ENCODE measurements at places on chromosomes 6 and 20.

GRCh38 chr20:62550087-62550632 is 74.4 kb upstream of the GATA5 start:
- no peak for DNase-seq

GRCh38 chr6:23563323-23563722 is 562.7 kb upstream of the NRSN1 start:
- no peak for DNase-seq

DNA sequence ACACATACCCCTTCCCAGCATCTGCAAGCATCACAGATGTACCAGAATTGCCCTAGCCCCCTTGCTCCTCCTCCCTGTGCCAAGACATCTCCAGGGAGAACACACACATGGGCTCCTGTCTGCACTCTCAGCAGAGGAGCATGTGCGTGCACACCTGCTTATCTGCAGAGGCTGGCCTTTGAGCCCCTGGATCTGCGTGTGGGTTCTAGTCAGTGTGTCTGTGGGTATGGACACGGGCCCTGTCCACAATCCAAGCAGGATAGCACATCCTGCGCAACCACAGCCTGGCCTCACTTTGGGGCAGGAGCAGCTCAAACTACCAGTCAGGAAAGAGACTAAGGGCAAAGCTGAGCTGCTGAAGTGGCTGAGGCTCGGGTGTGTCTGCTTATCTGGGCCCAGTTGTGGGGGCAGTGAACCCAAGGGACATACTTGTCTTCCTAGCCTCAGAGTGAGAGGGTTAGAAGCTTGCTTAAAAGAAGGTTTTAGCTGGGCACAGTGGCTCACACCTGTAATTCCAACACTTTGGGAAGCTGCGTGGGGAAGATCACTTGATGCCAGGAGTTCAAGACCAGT is 41.0 kb downstream of the HM13 start:
- DNase-seq: no peak

- no peak for DNase-seq
Observed at GRCh38 chr6:12408752-12409151, 118.6 kb downstream of the EDN1 start.

DNA sequence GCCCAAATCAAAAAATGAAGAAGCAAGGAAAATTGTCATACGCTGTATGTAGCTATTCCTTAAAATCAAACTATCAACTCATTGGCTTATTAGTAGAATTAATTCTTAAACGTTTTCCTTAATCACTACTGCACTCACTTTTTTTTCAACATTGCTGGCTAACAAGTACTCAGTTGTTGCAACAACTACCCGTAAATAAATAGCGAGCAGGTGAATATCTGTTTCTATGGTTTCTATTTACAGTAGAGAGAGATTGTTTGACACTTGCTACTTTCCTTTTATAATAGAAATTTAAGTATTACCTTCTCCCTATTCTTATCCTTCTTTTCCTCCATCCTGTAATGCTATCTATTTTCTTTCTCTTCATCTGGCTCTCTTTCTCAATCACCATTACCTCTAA is 25.1 kb downstream of the FRK start:
- DNase-seq: no peak

DNA sequence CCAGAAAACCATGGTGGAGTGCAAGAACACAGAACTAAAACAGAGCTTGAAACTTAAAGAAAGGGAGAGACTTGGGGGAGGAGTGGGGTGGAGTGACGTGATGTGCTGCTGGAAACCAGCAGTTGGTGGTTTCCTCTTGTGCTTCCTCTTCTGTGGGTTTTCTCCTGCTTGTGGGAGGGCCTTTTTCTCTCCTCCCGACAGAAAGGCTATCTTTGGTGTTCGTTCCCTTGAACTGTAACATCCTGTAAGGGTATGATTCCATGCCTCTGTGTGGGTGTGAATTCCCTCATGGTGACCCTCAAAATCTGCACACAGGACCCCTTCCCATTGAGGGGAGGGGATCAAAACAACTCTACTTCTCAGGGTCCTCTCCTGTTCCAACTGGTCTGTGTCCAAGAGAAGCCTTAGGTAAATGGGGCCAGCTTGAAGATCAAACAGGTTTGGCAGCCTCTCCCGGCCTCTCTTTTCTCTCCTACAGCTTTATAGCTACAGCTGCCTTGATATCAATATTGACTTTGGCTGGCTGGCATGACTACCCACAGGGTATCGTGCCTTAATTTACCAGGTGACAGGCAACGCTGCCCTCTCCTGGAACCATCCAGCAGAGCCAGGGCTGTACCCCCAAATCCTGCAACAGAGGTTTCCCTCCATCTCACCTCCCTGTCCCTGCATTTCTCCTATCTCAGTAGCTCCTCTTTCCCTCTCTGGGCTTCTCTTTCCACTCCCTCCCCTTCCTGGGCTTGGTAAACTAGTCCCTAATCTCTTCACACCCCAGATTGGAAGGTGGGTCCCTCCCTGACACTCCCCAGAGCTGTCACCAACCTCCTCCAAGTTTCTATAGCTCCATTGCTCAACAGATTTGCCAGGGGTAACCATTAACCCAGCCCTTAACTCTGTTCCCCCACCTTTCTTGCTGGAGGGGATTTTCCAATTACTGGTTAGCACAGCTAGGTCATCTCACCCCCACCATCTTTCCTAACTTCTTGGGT is 1.5 kb upstream of the MSH5 start:
- DNase-seq: peak; percentile 71

GRCh38 chr6:137647762-137648447 is 153.7 kb upstream of the OLIG3 start:
- no peak for DNase-seq

DNA sequence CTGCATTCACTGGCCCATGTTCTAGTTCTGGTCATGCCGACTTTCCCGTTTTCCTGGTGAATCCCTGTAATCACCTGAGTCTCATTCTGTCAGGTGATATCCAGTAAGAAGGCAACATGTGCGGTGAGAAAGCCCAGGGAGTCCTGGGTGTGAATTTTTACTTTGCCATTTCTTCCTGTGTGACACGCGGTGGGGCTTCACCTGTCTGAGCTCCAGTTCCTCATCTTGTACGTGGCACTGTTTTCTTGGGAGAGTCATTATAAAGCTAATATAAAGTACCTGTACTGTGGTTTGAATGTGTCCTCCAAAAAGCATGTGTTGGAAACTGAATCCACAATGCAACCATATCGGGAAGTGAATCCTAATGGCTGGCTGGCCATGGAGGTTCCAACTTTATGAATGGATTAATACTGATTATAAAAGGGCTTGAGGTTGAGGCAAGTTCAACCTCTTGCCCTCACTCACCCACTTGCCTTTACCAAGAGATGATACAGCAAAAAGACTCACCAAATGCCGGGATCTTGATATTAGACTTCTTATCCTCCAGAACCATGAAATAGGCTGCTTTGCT is 5.1 kb downstream of the HLA-E start:
- DNase-seq: no peak

GRCh38 chr20:62602550-62602949 is 39.8 kb upstream of the SLCO4A1 start:
- peak; percentile 32 for DNase-seq

- DNase-seq: no peak
Observed at GRCh38 chr6:10624836-10625235, 69.6 kb downstream of the C6orf52 start.

DNA sequence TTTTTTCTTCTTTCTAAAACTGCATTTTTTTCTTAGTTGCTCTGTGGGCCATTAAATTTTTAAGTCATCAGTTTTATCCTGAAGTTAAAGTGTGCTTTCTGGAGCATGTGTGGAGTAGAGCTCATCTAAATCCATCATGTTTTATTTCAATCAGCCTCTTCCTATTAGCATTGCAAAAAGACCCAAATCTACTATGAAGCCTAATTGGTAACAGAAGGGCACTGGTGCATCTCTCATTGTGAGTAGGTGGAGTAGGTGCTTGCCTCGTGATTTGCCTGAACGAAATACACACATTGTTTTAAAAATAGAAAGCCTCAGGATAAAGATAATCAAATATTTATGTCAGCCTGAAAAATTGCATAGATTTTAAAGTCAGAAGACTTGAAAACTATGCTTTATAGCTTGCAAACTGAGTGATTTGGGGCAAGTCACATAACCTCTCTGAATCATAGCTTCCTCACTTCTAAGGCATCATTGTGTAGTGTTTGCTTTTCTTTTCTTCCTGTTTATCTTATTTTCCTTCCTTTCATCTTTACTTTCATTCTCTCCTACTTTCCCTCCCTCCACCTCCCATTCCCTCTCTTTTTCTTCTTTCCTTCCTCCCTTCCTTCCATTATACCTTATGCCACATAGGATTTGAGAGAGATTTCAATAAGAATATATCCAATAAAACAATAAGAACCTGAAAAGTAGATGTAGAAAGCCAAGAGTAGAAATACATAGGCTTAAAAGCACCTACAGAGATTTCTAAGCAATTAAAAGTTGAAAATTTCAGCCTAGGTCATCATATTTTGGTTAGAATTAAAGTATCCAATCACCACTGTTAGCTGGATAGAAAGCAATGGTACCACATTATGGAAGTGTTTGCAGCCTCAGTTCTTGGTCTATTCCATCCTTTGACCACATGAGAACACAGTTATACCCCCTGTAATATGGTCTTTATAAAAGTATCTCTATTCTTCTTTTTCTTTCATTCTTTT is 49.6 kb upstream of the RNF146 start:
- no peak for DNase-seq

- no peak for DNase-seq
Observed at GRCh38 chr20:20261159-20261558, 106.7 kb upstream of the INSM1 start.

- no peak for DNase-seq
Observed at GRCh38 chr6:108118359-108118724, 43.8 kb upstream of the OSTM1 start.

DNA sequence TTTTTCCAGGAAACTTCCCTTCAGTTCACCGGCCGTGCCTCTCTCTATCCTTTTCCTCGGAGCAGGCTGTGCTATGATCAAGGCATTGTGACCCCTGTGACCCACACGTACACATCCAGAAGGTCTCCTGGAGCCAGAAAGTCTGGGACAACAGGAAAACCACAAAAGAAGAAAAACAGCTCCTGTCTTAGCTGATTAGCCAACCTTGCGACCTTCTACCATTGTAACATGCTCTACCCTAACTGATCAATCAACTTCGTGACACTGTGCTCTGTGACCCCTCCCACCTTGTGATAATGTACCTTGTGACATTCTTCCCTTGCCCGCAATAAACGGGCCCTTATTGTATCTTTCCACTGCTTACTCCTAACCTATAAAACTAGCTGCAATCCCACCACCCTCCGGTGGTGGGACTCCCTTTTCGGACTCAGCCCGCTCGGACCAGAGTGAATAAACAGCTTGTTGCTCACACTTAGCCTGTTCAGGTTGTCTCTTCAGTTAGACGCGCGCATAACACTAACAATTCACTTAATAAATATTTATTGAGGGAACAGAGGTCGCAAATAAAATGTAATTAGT is 24.2 kb downstream of the ZNF311 start:
- DNase-seq: peak; percentile 62

GRCh38 chr6:154266560-154267099 is 90.0 kb downstream of the IPCEF1 start:
- no peak for DNase-seq

DNA sequence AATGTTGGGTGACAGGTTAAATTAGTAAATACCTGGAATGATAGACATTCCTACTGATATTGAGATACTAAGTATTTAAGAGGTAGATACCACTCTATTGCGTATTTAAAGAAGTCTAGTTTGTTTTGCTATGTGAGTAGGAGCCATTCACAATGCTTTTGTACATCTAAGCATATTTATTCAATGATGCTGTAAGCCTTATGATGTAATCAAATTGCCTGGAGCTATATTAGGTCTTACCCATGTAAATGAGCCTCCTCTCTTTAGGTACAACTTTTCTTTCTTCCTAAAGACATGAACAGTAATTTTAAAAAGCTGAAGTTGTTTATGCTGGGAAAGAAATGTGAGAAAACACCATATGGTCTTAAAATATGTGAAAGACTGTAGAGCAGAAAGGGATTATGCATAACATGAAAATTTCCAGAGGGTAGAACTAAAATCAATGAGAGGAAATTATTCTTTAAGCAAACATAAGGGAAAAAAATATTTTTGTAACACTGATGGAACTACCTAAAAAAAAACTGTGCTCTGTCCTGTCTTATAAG is 526.7 kb downstream of the EPHA7 start:
- no peak for DNase-seq

DNA sequence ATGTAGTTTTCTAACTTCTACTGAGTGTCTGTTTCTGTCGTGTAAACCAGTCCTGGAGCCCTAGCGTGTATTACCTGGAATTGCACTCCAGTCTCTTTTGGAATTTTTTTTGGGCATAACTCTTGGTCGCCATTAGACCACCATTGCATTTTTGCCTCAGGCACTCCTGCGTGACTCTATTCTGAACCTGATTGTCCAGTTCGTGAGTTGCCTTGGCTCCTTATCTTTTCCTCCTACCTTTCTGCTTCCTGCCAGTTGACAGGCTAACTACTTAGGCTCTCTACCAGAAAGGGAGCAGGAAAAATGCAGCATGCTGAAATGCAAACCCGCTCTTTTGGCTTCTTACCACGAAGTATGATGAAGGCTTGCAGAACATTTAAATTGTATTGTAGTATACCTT is 490.9 kb upstream of the SOX4 start:
- no peak for DNase-seq

DNA sequence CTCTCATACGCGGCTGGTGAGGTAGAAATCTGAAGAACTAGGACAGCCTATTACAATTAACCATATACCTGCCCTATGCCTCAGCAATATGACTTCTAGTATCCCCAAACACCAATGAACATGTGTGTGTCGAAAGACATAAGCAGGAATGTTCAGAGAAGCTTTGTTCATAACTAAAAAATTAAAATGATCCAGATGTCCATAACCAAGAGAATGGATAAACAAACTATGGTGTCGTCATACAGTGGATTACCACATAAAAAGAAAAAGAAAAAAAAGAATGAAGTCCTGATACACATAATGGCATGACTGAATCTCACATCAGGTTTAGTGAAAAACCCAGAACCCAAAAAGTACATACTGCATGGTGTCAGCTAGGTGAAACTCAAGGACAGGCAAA is 73.9 kb downstream of the MDN1 start:
- no peak for DNase-seq

- no peak for DNase-seq
Observed at GRCh38 chr20:33555755-33556154, 65.9 kb downstream of the CBFA2T2 start.

GRCh38 chr6:133547136-133547535 is 306.0 kb downstream of the EYA4 start:
- no peak for DNase-seq

- no peak for DNase-seq
Observed at GRCh38 chr20:61785567-61785816, 280.2 kb downstream of the TAF4 start.

- DNase-seq: no peak
Observed at GRCh38 chr6:21741221-21742109, 147.9 kb downstream of the SOX4 start.

DNA sequence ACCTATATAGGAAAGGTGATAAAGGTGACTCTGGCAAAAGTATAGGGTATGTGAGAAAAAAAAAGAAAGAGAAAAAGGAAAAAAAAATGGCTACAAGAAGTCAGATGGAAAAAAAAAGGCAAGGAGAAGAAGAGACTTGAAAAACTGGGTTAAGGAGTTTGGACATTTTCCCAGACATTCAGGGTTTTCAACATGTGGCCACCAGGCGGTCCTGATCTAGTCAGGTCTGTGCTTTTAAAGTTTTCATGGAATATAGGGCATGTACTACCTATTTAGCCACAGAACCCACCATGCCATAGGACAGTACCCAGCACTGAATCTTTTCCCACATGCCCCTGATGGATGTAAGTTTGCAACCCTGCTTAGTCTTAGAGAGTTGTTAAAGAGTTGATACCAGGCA is 433.7 kb downstream of the MAFB start:
- no peak for DNase-seq

Data from T-helper 2 cell treated with Interferon-gamma antibody and Interleukin-4, amounts not matched to agents 5 μg/mL and 100 μg/mL, for 36 hours (primary cell).